ENCODE measurements at places on chromosomes 3 and 15. TPM values are rescaled to one million over a fixed set of nuclear protein-coding genes. Genes with fewer than 3 reads are reported as not detected.

Gene MOBP
- total RNA-seq: not detected

Gene CFAP100
- not detected for total RNA-seq

Gene STRA6
- 0.79 TPM for total RNA-seq

Gene ALPK3
- total RNA-seq: 0.17 TPM

Gene ELL3
- 10.7 TPM for total RNA-seq

Gene GNB4
- total RNA-seq: 42.7 TPM

Gene SERPINI2
- total RNA-seq: not detected

Gene C15orf61
- total RNA-seq: 1.7 TPM

Gene SCAP
- total RNA-seq: 42.2 TPM

Gene PLAAT1
- total RNA-seq: not detected

Gene ZBED2
- under 0.01 TPM for total RNA-seq

Gene PEX5L
- 0.34 TPM for total RNA-seq

Gene FEZF2
- not detected for total RNA-seq

Gene TERB2
- total RNA-seq: not detected

Gene SCN11A
- total RNA-seq: not detected

Gene AP3B2
- 0.79 TPM for total RNA-seq

Gene CNTN4
- total RNA-seq: not detected

Gene CPEB1
- 26.9 TPM for total RNA-seq

Gene ADPRH
- total RNA-seq: 1.7 TPM

Gene ARPIN
- 11.3 TPM for total RNA-seq

Gene LZTFL1
- 10.7 TPM for total RNA-seq

Gene RBMS3
- 50.8 TPM for total RNA-seq

Gene LRRIQ4
- not detected for total RNA-seq

Gene TF
- total RNA-seq: 0.32 TPM

Gene VILL
- total RNA-seq: 8.7 TPM

Gene ADCY5
- 0.16 TPM for total RNA-seq

Gene SLC51B
- total RNA-seq: 1.0 TPM

Gene CCDC80
- 281 TPM for total RNA-seq

Gene SLC22A13
- 0.09 TPM for total RNA-seq

Gene DUOXA2
- not detected for total RNA-seq

Gene STAB1
- 0.32 TPM for total RNA-seq

Gene BMF
- 3.8 TPM for total RNA-seq

Gene SMAD6
- 37.2 TPM for total RNA-seq

Gene SEMA4B
- 16.2 TPM for total RNA-seq

Gene PRSS50
- total RNA-seq: not detected

Gene PTH1R
- 0.77 TPM for total RNA-seq

Data from bronchial smooth muscle cell (primary cell).